Peyer's patch (tissue), 4 donors: ENCODE measurements at places on chromosomes 2 and 18. TPM values are rescaled to one million over a fixed set of nuclear protein-coding genes. Genes with fewer than 3 reads are reported as not detected.

Gene NAGK
- total RNA-seq: 45.6 TPM

Gene NPPC
- not detected for total RNA-seq

DNA sequence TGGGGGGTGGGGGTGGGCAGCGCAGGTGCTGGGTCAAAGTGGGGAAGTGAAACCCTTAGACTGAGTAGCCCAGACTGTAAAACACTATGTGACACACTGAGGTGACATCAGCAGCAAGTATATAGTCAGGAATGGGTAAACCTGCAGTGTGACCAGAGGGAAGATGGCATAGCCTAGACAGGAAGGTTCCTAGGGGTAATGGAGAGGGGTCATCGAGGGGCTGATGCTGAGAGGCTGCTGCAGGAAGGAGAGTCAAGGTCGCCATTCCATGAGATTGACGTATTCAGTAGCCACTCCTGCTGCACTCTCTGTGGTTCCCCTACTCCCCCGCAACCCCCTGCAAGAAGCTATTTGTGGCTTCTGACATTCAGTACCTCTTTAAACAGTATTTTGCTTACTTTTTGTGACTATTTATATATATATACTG is 111.7 kb downstream of the CHST9 start:
- no peak for DNase-seq

Gene ING5
- total RNA-seq: 105 TPM

Gene MDH1B
- total RNA-seq: 0.40 TPM

- no peak for DNase-seq
Observed at GRCh38 chr2:7419814-7420311, 502.7 kb downstream of the RNF144A start.

GRCh38 chr18:8380926-8381325 is 228.3 kb upstream of the RAB12 start:
- no peak for DNase-seq

Gene RESP18
- total RNA-seq: not detected

GRCh38 chr2:105383432-105384166 is 15.3 kb downstream of the FHL2 start:
- DNase-seq: no peak

DNA sequence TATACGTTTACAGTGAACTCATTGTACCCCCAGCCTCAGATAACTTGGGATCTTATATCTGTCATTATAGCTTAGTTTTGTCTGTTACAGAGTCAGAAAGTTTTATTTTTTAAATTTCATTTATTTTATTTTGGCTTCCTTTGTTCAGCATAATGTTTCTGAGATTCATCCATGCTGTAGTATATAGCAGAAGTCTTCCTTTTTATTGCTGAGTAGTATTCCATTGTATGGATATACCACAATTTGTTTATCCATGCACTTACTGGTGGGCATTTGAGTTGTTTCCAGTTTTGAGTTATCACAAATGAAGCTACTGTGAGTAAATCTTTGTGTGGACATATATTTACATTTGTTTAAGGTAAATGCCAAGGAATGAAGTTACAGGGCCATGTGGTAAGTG is 122.3 kb downstream of the ADCYAP1 start:
- DNase-seq: no peak

DNA sequence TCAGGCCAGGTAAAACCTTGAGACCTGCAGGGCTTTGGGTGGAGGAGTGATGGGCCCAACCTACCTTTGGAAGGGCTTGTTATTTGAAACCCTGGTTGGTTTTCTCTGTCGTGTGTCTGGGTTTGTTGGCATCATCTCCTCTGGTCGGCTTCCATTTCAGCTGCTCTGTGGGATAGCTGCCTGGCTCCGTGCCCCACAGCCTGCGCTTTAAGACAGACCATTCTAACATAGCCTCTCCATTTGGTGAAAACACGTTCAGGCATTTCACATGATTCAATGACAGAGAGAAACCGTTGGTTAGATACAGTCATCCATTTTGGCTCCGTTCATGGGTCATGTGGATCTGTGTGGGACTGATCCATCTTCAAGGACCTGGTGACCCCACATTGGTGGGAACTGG is 37.0 kb upstream of the LYPD6B start:
- DNase-seq: no peak

- DNase-seq: no peak
Observed at GRCh38 chr2:199707593-199708185, 143.3 kb downstream of the FTCDNL1 start.

DNA sequence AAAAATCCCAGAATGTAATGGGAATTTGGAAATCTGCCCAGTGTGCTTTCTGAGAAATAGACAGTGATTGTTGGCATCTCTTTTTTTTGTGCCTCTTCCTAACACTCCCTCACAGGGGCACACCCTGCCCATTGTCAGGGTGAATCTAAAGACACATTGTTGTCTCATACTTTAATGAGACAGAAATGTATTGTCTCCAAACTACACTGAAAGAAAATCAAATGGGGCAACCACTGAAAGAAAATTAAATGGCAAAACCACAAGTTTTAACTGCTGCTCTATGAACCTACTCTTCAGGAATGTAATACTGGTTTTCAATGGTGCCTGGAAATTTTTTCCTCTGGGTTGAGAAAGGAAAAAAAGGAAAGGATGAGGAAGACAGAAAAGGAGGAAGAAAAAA is 43.2 kb upstream of the GLS start:
- no peak for DNase-seq

- no peak for DNase-seq
Observed at GRCh38 chr2:221109552-221109951, 462.6 kb downstream of the EPHA4 start.

Gene TRABD2A
- 53.6 TPM for total RNA-seq

- peak; percentile 46 for DNase-seq
Observed at GRCh38 chr2:235534678-235535422, 41.0 kb downstream of the AGAP1 start.
